SK-MEL-5 (cell line): ENCODE measurements at places on chromosomes 16 and 17. TPM values are rescaled to one million over a fixed set of nuclear protein-coding genes. Genes with fewer than 3 reads are reported as not detected.

DNA sequence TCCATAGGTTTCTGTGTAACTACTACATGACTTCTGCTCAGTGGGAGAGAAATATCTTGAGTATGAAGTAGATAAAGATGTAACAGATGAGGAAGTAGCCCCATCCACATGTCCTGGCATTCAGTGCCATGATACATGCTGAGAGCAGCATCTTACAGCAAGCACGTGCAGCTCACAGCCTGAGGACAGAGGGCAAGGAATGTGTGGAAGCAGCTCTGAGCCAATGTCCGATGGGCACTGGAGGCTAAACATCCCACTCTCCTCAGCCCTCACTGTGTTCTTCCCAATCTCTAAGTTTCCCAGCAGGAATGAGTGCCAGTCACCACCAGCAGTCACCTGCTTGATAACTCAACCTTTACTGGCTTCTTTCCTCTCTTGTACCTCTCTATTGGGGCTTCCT is 40.4 kb downstream of the CFDP1 start:
- no peak for DNase-seq

The SGSH gene
- 21.5 and 30.4 TPM in 2 replicates for total RNA-seq

The PTX4 gene
- not detected in 2 replicates for total RNA-seq

The TP53TG3 gene
- not detected in 2 replicates for total RNA-seq

The ASIC2 gene
- total RNA-seq, result not detected in 2 replicates
